ENCODE measurements at places on chromosomes 3 and 15. TPM values are rescaled to one million over a fixed set of nuclear protein-coding genes. Genes with fewer than 3 reads are reported as not detected.

Gene SYNPR
- not detected for polyA plus RNA-seq

Gene CTXND1
- 1.4 TPM for polyA plus RNA-seq

DNA sequence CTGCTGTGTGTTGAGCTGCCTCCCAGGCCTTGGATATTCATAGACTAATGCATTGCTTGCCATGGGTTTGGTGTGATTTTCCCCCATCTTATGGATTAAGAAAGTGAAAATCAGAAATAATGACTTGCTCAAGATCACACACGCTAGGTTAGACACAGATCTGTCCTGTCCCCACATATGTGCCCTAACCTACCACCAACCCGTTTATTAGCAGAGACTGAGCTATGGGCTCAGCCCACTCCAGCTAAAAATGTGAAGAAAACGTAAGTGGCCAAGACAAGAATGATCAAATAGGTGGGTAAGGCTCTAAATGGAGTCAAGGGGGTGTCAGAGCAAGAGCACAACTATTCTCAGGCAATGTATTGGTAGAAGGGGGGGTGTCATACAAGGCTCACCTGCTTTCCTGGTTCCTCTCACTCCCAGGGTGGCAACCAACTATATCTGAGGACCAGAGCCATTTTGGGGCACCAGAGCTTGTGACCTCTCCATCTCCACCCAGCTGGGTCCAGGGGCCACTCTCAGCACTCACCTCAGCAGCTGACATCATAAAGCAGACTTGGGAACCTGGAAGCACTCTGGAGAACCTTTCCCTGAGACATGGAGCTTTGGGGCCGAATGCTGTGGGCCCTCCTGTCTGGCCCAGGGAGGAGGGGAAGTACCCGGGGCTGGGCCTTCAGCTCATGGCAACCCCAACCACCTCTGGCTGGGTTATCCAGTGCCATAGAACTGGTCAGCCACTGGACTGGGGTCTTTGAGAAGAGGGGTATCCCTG lies 1.4 kb downstream of the HEMK1 start:
- no peak for DNase-seq

GRCh38 chr3:170725285-170725731 lies 139.4 kb upstream of the SLC7A14 start:
- no peak for DNase-seq

DNA sequence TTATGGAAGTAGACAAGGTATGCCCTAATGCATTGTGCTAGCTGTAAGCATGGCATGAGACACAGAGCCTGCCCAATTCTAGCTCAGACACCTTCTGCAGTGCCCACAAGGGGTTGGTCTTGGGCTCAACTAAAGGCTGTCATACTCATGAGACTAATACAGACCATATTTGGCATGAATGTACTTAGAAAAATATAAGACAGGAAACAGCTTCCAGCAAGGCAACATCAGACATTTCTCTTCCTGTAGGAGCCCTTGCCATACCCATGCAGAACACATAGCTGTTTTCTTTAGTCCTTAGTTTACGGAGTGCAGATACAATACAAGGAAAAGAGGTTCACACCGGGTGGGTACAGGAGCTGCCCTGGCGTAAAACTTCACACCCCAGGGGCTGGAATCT lies 30.5 kb upstream of the NR1I2 start:
- no peak for DNase-seq
